NCI-H82 (cell line): ENCODE measurements at places on chromosomes 16 and 17.

DNA sequence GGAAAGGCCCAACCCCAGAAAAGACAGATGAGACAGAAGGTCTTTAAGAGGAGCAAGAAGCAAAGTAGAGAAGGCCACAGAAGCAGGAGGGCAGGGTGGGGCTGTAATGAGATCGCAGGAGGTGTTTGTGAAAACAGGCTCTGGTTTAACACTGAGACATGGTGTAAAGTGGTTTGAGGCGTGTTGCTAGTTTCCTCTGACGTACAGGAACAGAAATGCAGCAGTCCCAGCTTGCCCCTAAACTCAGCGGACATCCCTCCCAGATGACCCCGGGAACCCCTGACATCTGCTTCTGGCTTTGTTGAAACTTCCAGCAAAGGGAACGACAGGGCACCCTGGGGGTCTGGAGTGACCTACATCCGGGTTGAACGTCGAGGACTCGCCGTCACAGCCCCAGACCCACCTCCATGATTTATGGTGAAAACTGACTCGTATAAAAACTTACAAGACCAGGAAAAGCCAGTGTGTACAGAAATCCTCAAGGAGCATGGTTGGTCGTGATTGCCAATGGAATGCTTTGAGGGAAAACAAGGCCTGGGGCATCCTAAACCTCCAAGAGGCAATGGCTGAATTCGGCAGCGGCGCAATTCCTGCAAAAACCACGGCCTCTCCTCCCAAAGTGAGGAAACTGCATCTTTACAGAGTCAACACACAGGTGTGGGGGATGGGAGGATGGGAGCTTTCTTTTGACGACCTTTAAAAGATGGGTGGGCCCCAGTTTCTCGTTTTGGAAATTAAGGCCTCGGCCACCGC, 25.8 kb downstream of the LITAF start:
- DNase-seq, result no peak

DNA sequence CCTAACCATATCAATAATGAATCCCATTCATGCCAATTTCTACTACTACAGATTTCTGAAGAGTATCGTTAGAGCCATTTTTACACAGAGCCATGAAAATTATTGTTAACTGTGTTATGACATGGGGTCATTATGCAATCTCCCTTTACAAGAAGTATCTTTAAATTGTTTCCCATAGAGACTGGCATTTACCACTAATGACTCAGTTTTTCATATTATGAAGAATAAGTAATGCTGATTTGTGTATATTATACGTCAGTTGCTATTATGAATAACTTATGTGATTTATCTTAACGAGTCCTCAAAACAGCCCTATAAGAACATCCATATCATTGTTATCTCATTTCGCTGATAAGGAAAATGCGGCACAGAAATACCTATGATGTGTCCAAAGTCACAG, 173.8 kb downstream of the KCNJ2 start:
- no peak for DNase-seq

GRCh38 chr17:81448442-81448841, 53.2 kb downstream of the BAHCC1 start:
- DNase-seq, result no peak

DNA sequence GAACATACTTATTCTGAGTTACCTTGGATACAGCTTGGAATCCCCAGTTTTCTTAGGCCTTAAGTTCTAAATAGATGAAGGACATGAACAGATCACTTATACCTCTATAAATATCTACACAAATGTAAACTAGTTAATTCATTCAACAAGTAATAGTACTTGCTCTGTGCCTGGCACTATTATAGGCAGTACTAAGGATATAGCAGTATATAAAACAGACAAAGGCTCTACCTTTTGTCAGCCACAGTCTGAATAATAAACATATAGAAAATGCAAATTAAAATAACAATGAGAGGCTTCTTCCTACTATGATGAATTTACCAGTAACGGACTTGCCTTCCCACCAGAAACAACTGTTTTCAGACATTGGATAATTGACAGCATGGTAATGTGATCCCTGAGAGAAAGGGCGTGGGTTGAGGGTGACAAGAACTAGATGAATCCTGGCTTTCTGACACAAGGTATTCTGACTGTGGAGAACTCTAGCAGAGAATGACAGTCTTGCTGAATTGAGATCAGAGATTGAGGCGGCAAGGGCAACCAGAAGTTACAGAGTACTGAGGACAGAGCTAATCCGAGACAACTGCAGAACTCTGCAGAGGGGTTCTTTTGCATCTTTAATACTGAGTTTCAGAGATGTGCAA, 170.5 kb downstream of the TANC2 start:
- DNase-seq, result no peak

- DNase-seq, result no peak
Observed at GRCh38 chr17:49509588-49509917, 14.5 kb downstream of the NGFR start.

- DNase-seq, result no peak
Observed at GRCh38 chr16:87701505-87701921, 64.3 kb downstream of the KLHDC4 start.

- no peak for DNase-seq
Observed at GRCh38 chr16:78216166-78216745, 116.8 kb downstream of the WWOX start.

DNA sequence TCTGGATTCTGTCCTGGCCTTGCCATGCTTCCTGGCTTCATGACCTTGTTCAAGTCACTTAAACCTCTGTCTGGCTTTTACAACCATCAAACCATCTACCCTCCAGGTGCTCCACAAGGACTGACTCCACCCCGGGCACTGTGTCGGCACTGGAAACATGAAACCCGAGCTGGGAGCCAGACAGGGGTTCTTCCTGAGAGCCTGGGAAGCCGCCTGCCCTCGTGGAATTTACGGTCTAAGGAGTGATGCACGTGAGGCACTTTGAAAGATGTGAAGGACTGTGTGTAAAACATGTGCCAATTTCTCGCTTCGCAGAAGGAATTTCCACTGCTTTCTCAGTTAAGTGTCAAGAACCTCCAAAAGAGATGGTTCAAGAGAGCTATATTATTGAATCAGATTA, 11.6 kb downstream of the CDK5R1 start:
- DNase-seq, result no peak

- DNase-seq, result no peak
Observed at GRCh38 chr16:85174871-85175723, 62.8 kb upstream of the CIBAR2 start.

- DNase-seq, result no peak
Observed at GRCh38 chr16:1130382-1130781, 22.5 kb upstream of the CACNA1H start.

DNA sequence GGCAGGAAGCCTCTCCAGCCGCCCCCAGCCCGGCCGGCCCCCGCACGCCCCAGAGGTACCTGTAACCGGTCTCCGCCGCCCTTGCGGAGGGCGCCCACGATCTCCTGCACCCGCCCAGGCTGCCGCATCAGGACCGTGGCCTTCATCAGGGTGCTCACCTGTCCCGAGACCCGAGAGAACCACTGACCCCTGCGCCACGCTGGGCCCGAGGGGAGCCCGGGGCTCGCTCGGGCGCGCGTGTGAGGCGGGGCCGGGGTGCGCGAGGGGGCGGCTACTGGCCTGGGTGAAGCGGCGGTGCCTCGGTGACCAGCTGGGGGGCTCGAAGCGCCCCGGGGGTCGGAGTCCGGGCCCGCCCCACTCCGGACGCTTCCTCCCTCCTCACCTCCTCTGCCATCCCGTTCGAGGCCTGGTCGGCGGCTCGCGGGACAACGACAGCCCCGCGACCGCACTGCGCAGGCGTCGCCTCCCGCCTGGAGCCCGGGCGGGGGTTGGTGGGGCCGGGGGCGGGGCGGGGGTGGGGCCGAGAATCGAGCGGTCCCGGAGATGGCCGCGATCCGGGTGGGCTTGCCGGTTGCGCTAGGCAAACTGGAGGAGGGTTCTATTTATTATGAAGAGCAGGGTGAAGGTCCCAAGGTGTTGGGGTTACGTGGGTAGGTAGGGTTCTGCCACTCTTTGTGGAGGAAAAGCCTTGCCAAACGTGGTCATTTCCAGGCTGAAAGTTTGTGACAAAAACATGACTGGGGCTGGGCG, at the start of gene NT5C3B:
Gene NT5C3B (minus strand): TSS at position 433 of the 750 bp plus-strand sequence. CDS start 39 bp downstream, at position 394.
- DNase-seq, result peak; percentile 76

DNA sequence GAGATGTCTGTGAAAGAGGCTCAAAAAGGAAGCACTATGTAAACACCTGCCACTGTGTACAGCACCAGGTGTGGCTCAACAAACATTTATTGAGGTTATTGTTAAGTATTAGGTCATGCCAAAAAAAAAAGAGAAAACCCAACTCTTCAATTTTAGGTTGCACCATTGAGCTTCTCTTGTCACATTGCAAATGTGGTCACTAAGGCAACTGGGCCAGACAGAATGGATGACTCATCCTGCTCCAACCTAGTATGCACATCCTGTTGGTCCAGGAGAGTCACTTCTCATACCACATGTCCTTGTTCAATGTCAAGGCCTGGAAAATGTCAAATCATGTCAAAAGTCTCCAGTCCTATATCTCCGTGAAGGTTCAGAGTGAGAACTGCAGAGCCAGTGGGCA, 25.0 kb downstream of the HOXB1 start:
- no peak for DNase-seq

DNA sequence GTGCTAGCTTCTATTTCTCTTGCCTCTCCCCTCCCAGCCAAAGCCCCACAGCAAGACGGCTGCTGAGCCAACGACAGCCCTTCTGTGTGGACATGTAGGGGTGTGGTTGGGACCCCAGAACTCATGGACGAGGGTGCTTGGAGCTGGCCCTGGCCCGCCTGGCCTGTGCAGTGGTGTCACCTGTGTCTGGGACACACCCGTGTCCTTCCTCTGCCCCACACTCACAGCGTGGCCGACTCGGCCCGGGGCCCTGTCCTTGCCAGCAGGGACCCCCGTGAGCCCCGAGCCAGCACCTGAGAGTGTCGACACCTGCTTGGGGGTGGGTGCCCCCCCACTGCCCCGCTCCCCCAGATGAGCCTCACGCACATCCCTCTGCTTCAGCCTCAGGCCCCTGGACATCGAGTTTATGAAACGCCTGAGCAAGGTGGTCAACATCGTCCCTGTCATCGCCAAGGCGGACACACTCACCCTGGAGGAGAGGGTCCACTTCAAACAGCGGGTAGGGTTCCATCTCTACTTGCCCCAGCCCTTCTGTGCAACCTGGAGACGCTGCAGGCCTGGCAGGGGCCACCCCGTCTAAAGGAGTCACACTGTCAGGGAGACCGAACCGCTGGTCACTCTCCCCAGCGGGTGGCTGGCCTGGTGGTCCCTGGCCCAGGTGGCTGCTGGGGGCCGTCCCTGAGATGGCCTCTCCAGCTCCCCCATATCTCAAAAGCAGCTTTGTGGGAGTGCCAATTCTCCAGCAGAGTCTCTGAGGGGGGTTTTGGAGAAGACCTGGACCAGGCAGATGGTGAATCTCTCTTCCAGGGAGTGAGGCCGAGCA, 349.8 kb downstream of the SEC14L1 start:
- DNase-seq, result no peak

- no peak for DNase-seq
Observed at GRCh38 chr17:58268326-58268725, 12.4 kb downstream of the MPO start.

DNA sequence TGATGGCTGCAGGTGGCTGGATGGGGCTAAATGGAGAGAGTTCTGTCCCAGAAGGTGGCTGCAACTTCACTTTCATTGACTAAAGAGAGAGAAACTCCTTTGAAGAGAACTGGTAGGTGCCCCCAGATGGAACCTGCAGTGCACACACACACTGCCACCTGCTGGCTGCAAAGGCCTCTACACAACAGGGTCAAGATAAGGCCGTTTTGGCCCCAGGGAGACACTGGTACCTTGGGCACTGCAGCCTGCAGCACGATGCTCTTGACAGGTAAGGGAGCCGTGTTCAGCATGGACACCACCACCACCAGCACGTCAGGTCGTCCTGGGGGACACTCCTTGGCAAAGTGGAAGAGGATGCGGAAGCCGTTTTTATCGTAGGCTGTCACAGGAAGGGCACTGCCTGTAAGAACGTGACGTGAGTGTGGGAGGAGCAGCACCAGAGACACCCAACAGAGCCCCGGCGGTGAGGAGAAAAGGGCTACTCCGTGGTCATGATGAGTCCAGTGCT, 22.7 kb downstream of the GGA3 start:
- DNase-seq, result peak; percentile 83

GRCh38 chr16:64455275-64455674, 666.6 kb downstream of the CDH11 start:
- DNase-seq, result no peak

GRCh38 chr17:850851-851763, 69.0 kb downstream of the MRM3 start:
- DNase-seq, result no peak

DNA sequence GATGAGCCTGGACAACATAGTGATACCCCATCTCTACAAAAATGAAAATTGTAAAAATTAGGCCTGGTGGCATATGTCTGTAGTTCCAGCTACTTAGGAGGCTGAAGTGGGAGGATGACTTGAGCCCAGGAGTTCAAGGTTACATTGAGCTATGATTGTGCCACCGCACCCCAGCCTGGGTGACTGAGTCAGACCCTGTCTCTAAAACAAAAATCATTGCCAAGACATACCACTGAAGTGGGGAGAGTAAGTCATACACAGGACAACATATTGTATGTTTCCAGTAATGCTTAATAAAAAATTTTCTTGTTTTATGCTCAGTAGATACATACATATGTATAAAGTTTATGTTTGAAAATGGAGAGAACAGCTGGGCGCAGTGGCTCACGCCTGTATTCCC, 39.2 kb downstream of the NDE1 start:
- no peak for DNase-seq

DNA sequence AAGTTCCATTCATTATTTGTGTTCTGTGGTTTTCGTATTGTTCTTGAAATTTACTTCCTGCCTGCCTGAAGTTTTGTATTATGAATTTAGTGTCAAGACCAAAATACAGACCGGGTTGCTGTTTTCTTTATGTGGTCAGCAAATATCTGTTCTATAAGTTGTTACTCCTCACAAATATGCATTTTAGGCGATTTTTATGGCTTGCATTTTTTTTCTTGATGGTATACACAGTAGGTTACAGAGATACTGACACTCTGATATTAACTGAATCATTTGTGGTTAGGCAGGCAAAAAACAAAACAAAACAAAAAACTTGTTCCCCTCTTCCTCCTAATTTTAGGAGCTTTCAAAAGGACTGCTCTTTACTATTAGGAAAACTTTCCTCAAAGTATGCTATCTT, 52.6 kb downstream of the BCAS3 start:
- no peak for DNase-seq

DNA sequence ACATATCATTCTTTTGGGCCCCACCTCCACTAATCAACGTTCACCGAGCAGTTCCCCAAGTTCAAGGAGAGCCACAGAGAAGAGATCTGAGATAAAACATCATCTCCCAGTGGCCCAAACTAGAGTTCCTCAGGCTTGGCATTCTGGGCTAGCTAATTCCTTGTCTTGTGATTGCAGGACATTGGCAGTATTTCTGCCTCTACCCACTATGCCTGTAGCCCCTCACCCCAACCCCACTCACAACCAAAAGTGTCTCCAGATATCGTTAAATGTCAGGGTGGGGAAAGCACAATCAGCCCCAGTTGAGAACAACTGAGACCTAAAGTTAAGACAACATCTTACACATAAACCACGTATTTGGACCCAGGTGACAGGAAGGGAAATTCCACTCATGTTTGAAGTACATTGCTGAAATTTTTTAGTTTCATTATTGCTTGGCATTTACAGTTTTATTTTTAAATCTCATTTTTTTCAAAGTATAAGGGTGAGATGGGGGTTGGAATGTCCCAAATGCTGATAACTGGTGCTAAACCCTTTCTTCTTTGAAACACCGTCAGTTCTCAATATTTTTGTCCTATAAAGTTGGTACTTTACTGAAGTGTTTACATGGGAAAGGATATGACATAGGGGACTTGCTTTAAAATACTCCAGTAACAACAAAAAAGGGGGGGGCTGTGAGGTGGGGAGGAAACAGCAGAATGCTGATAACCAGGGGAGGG, 13.6 kb downstream of the ZC3H7A start:
- no peak for DNase-seq
